ENCODE measurements at places on chromosomes 3 and 15. TPM values are rescaled to one million over a fixed set of nuclear protein-coding genes. Genes with fewer than 3 reads are reported as not detected.

GRCh38 chr15:57686657-57687056, 19.9 kb upstream of the POLR2M start:
- H3K4me3 ChIP-seq = no peak overlapping the region
- no peak for DNase-seq
- H3K4me1 ChIP-seq = no peaks in the 10 kb centered on the region
- H3K27me3 ChIP-seq = no peaks in the 10 kb centered on the region
- H3K27ac ChIP-seq = no peak overlapping the region

- no peaks in the 10 kb centered on the region for H3K36me3 ChIP-seq
- no peaks in the 10 kb centered on the region for H3K4me1 ChIP-seq
- no peak overlapping the region for H3K27ac ChIP-seq
- H3K27me3 ChIP-seq = peaks cover 3% of the 10 kb centered on the region
- DNase-seq = no peak
- H3K4me3 ChIP-seq = no peak overlapping the region
Observed at GRCh38 chr3:58609990-58610389, 32.8 kb upstream of the FAM107A start.

GRCh38 chr15:100635406-100636071, 33.1 kb downstream of the ASB7 start:
- peaks cover 5% of the 10 kb centered on the region for H3K36me3 ChIP-seq
- H3K27me3 ChIP-seq = no peaks in the 10 kb centered on the region
- no peak for DNase-seq
- H3K27ac ChIP-seq = no peak overlapping the region

- DNase-seq = no peak
- H3K4me3 ChIP-seq = no peak overlapping the region
- H3K27ac ChIP-seq = no peak overlapping the region
- H3K4me1 ChIP-seq = peaks cover 5% of the 10 kb centered on the region
Observed at GRCh38 chr15:58268746-58269267, 130.6 kb downstream of the AQP9 start.

DNA sequence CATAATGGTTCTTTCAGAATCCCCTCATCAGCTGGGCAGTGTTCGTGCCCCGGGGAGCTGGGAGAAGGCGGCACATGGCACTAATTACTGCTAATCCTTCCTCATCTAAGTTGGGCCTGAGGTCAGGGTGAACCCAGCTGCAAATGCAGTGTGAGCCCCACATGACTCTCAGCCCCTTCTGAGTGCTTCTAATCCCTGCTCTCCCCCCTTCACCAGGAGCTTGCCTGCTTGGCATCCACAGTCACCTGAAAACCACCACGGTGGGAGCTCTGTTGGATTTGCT, 455 bp upstream of the TRPM1 start:
- H3K27ac ChIP-seq = no peak overlapping the region
- H3K36me3 ChIP-seq = no peaks in the 10 kb centered on the region
- no peaks in the 10 kb centered on the region for H3K27me3 ChIP-seq
- no peak for DNase-seq
- H3K4me3 ChIP-seq = no peak overlapping the region
- H3K4me1 ChIP-seq = peaks cover 29% of the 10 kb centered on the region

The LRRC3B gene
- 0.29 TPM for total RNA-seq

The DET1 gene
- total RNA-seq = 11.7 TPM

GRCh38 chr15:39139431-39140059, 441.3 kb upstream of the THBS1 start:
- H3K36me3 ChIP-seq = no peaks in the 10 kb centered on the region
- no peaks in the 10 kb centered on the region for H3K27me3 ChIP-seq
- H3K4me3 ChIP-seq = no peak overlapping the region
- peaks cover 4% of the 10 kb centered on the region for H3K4me1 ChIP-seq
- H3K27ac ChIP-seq = peak overlapping the region; percentile 63

DNA sequence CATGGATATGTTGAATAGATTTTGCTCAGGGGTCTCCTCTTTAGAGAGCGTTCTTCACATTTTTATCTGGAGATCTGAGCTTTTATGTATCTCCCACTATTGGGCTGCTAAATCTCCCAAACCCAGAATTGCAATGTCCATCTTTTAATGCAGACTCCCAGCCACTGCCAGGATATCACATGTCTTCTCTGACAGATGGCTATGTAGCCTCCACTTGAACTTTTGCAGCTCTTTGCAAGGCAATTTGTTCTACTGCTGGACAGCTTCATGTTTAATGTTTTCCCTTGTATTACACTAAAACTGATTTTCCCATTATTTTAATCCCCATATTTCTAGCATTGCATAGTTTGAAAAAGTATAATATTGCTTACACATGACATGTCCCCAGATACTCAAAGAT, 177.2 kb downstream of the LPP start:
- H3K27me3 ChIP-seq = no peaks in the 10 kb centered on the region
- H3K27ac ChIP-seq = no peak overlapping the region
- no peak for DNase-seq
- peaks cover 12% of the 10 kb centered on the region for H3K4me1 ChIP-seq

DNA sequence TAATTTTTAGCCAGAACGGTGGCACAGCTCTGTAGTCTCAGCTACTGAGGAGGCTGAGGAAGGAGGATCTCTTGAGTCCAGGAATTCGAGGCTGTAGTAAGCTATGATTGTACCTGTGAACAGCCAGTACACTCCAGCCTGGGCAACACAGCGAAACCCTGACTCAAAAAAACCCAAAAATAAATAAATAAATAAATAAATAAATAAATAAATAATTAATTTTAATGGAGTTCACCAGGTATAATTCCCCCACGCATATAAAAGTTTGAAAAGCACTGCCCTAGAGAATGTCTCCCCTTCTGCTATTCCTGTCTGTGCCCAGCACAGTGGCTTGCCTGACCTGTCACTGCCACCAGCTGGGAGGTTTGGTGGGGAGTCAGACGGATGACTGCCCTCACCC, 4.2 kb upstream of the RLBP1 start:
- peaks cover 15% of the 10 kb centered on the region for H3K27me3 ChIP-seq
- H3K4me3 ChIP-seq = no peak overlapping the region
- no peaks in the 10 kb centered on the region for H3K4me1 ChIP-seq
- H3K36me3 ChIP-seq = no peaks in the 10 kb centered on the region
- DNase-seq = no peak

DNA sequence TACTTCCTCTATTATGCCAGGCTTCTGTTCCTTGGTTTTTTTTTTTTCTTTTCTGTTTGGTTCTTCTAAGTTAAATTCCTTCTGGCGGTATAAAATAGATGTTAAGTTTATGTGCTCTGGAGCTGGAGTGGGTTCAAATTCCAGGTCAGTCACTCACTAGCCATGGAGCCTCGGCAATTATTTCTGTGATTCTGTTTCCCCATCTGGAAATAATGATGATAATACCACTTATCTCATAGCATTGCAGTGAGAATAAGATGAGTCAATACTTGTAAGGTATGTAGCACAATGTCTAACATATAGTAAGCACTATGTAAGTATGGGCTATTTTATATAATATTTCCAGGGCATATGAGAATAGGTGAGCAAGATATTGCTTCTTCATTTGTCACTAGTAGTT, 33.2 kb upstream of the ZDHHC23 start:
- no peak overlapping the region for H3K4me3 ChIP-seq
- H3K36me3 ChIP-seq = no peaks in the 10 kb centered on the region
- H3K27me3 ChIP-seq = no peaks in the 10 kb centered on the region
- no peak overlapping the region for H3K27ac ChIP-seq
- no peaks in the 10 kb centered on the region for H3K4me1 ChIP-seq
- DNase-seq = no peak

DNA sequence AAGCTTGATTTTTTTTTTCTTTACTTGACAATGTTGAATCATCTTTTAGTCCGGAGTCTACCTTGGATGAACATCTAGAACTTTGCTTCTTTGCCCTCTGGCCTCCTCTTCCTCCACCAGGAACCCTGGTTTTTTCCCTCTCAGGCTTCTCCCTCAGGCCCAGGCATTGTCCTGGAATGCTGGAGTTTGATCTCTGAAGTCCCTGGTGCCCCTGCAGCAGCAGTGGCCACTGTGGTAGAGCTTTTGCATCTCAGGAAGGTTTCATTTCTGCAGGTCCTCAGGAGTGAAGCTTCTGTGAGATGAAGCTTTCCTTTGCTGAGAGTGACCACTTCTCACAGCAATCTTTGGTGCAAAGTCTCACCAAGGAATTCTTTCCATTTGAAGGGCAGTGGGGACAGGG, 39.0 kb upstream of the NEDD4 start:
- H3K36me3 ChIP-seq = no peaks in the 10 kb centered on the region
- no peak for DNase-seq
- H3K4me1 ChIP-seq = peaks cover 24% of the 10 kb centered on the region
- no peaks in the 10 kb centered on the region for H3K27me3 ChIP-seq
- no peak overlapping the region for H3K27ac ChIP-seq

DNA sequence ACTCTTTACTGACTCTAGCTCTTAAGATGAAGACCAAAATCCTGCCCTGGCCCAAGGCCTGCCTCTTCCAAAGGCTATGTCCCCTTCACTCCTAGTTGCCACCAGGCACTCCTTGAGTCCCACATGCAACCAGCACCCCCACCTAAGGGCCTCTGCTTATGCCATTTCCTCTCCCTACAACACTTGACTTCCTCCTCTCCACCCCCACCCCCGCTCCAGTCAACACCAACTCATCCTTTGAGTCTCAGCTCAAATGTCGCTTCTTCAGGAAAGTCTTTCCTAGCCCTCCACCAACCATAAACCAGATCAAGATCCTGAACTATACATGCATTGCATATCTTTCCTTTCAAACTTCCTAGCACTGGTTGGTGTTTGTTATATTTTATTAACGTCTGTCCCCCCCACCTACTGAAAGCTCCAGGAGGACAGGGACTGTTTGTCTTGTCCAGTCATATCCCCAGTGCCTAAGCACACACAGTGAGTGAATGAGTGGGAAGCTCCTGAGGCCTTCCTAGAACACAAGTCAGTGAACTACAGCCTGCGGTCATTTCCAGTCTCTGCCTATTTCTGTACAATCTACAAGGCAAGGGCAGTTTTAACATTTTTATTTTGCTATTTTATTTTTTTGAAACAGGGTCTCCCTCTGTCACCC, 7.3 kb downstream of the TBC1D2B start:
- H3K36me3 ChIP-seq = no peaks in the 10 kb centered on the region
- H3K27me3 ChIP-seq = peaks cover 15% of the 10 kb centered on the region
- DNase-seq = no peak
- no peak overlapping the region for H3K4me3 ChIP-seq
- peaks cover 13% of the 10 kb centered on the region for H3K4me1 ChIP-seq
- H3K27ac ChIP-seq = no peak overlapping the region

- no peak overlapping the region for H3K4me3 ChIP-seq
- DNase-seq = no peak
- H3K27ac ChIP-seq = no peak overlapping the region
Observed at GRCh38 chr15:92021792-92022191, 168.3 kb downstream of the SLCO3A1 start.

GRCh38 chr15:48905847-48906246, 27.9 kb downstream of the EID1 start:
- H3K4me1 ChIP-seq = no peaks in the 10 kb centered on the region
- no peak overlapping the region for H3K4me3 ChIP-seq
- no peak for DNase-seq
